Activated T-helper 1 cell treated with Interleukin-2 at 50 U/mL for 16 hours (primary cell): ENCODE measurements at places on chromosomes 1 and 21.

GRCh38 chr1:59139396-59139795 is 157.5 kb upstream of the FGGY start:
- DNase-seq, result no peak

GRCh38 chr21:25456672-25457071 is 150.6 kb downstream of the MRPL39 start:
- no peak for DNase-seq

GRCh38 chr1:151326619-151327222 is 495 bp downstream of the PI4KB start:
- peak; percentile 33 for DNase-seq

DNA sequence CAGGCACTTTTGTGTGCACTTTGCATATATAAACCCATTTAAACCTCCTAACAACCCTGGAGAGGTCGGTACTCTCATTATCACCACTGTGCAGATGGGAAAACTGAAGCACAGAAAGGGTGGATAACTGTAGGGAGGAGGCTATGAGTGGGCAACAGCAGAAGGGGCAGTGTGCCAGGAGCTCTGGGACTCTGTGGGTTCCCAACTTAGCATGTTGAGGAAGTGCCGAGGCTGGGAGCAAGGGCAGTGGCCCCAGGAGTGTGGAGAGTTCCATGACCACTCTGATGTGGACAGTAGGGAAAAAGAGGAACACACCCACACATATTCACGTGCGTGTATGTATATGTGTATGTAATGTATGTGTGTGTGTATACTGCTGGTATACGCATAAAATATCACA is 25.7 kb upstream of the KCNC4 start:
- no peak for DNase-seq

DNA sequence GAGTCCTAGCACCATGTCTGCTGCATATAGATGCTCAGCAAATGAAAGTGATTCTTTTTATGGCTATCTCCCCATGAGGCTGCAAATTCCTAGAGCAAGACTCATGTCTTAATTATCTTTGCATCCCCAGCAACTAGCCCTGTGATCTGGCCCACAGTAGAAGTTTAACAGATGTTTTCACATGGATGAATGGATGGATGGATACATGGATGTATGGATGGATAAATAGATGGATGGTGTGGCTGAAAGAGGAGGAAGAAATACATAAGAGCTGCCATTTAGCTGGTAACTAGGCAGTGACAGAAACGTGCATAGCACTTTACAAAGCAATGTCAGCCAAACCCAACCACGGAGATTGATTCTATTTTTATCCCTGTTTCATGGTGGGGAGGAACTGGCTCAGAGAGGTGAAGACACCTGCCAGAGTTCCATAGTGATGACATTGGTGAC is 32.7 kb upstream of the ZBTB40 start:
- DNase-seq, result no peak

DNA sequence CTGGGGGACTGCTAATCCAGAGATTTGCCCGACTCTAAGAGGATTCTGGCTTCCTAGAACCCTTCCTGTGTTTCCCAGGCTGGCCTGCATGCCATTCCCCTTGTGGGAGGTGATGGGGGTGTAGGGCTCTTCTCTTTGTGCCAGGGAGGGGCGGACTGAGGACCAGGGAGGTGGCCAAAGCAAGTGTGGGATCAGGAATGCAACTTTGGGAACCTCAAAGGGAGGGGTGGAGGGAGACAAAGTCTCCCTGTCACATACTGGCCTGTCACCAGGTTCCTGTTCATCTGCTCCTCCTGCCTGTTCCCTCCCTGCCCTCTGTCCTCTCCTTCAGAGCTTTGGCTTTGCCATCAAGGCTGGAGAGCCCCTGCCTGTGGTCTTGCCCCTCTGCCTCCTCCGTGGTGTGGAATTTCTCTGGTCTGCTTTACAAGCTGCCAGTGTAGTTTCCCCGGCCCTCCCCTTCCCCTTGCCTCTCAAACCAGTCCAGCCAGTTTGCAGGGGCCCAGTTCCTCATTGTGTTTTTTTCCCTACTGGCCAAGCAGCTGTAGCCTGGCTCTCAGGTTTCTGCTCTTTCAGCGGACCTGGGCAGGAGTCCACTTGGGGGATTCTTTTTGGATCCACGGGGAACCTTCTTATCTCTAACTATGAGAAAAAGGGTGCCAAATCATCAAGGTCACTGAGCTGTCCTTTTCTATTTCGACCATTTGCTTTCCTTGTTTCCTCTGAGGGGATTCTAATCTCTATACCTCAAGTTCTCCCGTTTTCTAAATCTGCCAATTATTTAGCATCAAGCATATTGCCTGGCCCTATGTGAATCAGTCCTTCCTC is 1.8 kb downstream of the CGN start:
- DNase-seq, result no peak

DNA sequence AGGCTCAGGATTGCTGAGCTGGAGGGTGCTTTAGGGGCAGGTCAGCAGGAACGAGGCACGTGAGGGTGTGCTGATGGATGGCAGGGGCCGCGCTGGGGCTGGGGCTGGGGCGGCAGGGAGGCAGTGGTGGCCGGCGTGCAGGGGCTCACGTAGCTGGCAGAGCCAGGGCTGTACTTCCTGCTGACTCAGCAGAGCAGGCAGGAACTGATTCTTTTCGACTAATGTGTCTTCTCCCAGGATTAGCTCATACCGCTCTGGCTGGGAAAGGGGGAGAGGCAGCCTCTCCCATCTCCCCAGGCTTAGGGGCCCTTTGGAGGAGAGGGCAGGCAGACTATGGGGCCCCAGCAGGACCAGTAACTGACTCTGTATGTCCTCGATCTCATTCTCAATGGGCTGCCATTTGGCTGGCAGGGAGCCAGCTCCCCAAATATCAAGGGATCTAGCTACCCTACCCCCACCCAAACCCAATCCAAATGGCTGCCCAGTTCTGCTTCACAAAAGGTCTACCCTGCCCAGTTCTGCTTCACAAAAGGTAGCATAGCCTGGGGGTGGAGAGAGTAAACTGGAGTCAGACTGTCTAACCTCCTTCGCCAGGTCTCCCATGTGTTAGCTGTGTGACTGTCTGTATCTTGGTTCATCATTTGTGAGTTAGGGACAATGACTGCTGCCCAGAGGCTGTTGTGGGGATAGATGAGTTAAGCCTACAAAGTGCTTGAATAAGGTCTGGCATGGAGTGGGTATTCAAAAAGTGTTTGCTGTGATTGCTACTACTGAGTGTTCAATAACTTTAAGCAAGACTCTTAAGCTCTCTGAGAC is 100.1 kb upstream of the SLC2A1 start:
- DNase-seq, result no peak

DNA sequence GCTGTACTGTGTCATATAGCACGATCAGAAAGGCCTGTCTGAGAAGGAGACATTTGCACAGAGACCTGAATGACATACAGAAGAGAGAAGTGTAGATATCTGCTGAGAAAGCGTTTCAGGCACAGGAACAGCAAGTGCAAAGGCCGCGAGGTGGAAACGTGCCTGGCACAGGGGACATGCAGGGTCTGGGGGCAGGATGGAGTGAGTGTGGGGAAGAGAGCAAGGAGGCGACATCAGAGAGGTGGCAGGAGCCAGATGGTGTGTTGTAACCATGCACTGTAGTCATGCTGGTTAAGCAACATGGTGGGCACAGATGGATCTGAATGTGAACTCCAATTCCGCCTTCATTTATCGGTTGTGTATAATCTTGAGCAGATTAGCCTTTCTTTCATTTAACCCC is 13.0 kb downstream of the KRTCAP2 start:
- DNase-seq, result no peak

DNA sequence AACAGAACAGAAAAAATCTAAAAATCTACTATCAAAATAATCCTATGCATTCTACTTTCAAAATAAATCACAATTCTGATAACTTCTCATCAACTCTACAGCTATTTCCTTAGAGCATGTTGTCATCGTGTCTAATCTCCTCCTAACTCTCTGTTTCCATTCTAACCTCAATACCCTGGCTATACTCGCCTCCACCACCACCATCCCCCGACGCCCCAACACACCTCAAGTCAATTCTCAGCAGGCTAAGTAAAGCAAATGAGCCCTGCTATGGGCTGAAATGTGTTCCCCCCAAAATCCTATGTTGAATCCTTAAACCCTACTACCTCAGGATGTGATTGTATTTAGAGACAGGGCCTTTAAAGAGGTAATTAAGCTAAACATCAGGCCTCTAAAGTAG is 34.6 kb downstream of the NRDC start:
- no peak for DNase-seq

DNA sequence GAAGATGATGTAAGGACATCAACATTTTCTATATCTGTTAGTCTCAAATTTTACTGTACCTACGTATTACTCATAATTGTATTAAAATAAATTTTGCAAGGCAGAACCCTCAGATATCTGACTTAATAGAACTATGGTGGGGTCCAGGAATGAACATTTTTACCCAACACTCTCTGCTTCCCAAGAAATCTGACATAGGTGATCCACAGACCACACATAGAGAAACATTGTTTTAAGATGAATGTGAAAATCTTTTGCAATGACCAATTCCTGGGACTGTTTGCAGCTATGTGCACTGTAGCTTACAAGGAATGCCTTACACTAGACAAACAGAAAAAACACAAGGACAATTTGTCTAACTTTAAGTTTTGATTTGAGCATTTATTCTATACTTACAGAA is 645.6 kb upstream of the ADGRL2 start:
- DNase-seq, result no peak

DNA sequence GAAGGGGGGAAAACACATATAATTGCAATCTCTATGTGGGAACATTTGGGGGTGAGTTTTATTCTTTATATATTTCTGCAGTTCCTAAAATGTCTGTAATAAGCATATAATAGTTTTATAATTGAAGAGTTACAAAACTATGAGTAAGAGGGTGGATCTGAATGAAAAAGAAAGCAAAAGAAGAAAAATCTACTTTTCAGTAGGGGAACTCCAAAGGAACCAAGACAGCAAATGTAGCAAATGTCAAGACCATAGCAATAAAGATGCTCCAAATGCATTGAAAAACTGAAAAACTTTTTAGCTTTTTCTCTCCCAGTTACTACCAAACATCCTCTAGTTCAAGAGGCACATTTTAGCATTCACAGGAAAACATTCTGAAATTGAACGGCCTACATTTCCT is 434.8 kb downstream of the LMO4 start:
- no peak for DNase-seq

DNA sequence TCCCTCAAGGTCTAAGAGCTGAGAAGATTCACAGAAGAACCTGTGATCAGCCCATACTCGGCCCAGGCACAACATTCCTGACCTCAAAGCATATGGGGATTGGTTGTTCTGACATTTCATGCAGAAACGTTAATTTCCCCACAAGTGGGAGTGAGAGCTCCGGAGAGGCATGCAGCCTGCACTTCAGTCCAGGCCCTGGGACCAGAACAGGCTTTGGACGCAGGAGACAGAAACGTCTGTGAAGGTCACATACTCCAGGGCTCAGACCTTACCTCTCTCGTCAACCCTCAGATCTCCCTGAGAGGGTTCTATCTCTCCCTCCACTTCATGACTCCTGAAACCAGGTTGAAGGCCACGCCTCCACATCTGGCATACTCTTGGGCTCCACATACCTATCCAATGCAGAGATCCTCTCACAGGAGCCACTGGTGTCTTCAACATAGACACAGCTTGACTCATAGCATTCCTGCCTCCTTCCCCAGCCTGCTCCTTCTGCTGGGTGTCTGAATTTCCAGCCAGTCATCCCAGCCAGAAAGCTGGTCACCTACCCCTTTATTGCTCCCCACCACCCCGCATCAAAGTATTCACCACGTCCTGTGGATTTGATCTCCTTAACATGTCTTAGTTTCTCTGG is 149.2 kb downstream of the OMA1 start:
- DNase-seq, result no peak

DNA sequence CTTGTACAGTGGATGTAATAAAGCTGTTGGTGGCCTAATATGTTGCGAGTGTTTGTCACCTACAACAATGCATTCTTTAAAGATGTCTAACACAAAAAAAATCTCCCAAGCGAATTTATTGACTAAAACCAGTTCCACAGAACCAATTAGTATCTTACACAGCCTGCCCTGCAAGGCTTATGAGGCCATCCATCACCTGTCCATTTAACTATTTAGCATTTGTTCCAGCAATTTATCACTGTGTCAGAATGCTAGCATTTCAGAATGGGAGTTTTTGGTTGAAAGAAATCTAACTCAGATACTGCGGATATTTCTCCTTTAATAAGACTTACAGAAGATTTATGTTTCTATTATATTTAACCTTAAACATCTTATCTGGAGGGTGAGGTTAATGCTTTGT is 831.1 kb upstream of the PRMT6 start:
- DNase-seq, result no peak

DNA sequence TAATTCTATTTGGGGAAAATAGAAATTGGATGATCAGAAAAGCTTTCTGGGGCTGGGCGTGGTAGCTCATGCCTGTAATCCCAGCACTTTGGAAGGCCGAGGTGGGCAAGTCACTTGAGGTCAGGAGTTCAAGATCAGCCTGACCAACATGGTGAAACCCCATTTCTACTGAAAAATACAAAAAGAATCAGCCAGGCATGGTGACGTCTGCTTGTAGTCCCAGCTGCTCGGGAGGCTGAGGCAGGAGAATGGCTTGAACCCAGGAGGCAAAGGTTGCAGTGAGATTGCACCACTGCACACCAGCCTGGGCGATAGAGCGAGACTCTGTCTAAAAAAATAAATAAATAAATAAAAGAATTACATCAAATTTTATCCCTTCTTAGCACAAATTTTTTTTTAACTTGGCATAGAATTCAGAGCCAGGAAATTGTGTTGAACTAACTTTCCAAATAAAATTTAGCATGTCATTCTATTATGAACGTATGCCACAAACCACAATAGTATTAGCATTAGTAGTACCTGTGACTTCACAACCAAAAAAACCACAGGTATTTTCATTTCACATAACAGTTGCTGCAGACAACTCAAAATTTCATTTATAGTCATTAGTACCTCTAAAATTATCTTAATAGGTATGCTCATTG is 4.5 kb upstream of the ANKRD13C start:
- DNase-seq, result no peak

GRCh38 chr1:101276818-101277217 is 40.0 kb downstream of the S1PR1 start:
- DNase-seq, result no peak

DNA sequence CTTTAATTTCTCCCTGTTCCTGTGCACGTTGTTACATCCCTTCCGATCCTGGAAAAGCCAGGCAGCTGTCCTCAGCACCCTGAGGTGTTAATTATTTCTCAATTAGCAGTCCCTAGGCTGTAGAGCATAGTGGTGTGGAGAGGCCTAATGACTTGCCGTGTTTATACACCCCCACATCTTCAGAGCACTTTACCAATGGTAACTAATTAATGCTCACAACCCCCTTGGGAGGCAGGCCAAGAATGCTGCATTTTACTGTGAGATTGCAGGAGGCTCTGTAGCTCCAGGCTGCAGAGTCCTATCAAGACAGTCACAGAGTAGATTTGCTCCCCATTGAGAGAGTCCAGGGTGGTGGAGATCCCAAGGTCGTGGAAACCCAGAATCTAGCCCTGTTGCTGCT is 2.4 kb upstream of the PARS2 start:
- no peak for DNase-seq

- no peak for DNase-seq
Measured at GRCh38 chr1:16191916-16192546, 20.4 kb downstream of the ARHGEF19 start.

- no peak for DNase-seq
Measured at GRCh38 chr1:150995896-150996295, 10.8 kb downstream of the MINDY1 start.

GRCh38 chr1:226479474-226479873 is 69.1 kb upstream of the STUM start:
- DNase-seq, result no peak

- DNase-seq, result no peak
Measured at GRCh38 chr1:197399755-197400521, 131.9 kb downstream of the CRB1 start.
